ENCODE measurements at places on chromosomes 16 and 17.

DNA sequence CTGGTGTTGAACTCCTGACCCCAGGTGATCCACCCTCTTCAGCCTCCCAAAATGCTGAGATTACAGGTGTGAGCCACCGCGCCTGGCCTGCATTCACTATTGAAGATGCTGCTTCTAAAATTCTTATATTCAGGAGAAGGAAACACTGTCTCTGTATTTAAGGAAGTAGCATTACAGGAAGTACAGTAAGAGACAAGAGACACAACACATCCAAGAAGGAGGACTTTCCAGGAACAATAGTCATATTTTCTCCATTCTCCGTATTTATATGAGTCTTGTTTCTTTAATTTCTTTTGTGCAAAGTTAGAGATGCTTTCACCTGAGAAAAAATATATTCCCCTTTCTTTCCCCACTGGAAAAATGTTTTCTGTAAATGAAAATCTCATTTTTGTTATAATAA, 18.3 kb upstream of the ABCA3 start:
- DNase-seq: no peak

GRCh38 chr17:65978871-65979270, 213.1 kb downstream of the CEP112 start:
- no peak for DNase-seq

DNA sequence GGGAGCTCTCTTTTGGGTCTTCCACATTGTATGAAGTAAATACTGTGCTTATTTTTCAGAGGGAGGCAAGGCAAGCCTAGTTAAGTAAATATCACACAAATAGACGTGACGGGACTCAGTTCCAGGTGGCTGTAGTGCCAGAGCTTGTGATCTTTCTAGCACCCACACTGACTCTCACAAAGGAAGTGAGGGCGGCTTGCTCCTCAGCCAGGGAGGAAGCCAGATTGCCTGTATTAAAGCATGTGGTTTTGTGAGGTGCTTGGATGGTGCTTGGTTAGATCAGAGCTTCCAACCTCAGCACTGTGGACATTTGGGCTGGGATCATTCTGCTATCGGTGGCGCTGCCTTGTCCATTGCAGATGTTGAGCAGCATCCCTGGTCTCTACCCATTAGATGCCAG, 80.1 kb downstream of the VAT1L start:
- no peak for DNase-seq

DNA sequence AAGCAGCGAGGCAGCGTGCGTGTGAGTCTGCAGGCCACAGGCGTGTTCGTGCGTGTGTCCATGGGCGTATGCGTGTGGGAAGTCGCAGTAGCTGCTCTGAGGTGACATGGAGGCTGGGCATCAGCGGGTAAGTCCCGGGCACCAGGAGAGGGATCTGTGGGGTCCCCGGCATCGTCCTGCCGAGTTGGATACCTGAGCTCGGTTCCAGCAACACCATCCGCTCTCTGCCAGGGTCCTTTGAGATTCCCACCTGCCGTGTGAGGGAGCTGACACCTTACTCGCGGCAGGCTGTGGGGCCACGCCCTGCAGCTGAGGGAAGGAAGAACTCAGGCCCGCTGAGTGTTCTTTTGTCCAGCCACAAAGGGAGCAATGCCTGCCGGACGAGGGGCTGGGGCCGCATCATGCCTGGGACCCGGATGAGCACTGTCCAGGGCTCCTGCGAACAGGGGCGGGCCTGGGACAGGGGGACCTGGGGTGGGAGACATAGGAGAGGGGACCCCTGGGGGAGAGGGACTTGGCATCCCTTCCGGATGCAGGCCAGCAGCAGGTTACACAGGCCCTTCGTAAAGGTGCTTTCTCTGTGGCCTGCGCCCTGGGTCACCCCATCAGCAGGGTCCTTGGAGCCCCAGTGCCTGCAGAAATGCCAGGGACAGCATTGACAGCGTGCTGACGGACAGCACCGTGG, 5.0 kb upstream of the SNAI3 start:
- no peak for DNase-seq

GRCh38 chr17:77287432-77288068, 146.8 kb downstream of the SEC14L1 start:
- peak; percentile 84 for DNase-seq

- DNase-seq: no peak
These were observed 179.6 kb downstream of the WSCD1 start for GRCh38 chr17:6249732-6250131.

GRCh38 chr16:51244887-51245657, 94.0 kb upstream of the SALL1 start:
- no peak for DNase-seq

DNA sequence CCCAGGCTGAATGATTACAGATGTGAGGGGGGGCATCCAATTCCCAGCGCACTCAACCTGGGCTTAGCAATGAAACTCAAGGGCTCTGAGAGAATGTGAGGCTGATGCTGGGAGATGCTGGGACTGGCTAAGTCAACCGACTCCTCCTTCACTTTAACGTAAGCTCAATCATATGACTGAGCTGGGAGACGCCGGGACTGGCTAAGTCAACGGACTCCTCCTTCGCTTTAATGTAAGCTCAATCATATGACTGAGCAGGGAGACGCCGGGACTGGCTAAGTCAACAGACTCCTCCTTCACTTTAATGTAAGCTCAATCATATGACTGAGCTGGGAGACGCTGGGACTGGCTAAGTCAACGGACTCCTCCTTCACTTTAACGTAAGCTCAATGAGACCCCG, 179.4 kb downstream of the VPS53 start:
- DNase-seq: no peak

DNA sequence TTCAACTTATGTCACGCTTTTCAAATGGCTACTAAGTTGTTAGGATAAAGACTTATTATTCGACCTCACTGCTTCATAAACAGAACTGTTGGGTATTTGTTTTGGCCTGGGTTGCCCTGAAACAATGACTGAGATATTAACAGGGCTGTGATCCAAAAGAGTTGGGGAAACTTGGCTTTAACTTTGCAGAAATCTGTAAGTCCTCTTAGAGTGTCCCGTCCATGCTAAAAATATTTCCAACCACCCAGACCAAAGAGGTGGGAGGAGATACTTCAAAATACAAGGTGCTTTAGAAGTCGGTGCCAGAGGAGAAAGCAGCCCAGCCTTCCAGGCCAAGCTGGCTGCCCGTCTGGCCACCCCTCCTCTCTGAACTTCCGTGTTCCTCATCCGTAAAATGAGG, 16.1 kb upstream of the SPATA32 start:
- DNase-seq: no peak

DNA sequence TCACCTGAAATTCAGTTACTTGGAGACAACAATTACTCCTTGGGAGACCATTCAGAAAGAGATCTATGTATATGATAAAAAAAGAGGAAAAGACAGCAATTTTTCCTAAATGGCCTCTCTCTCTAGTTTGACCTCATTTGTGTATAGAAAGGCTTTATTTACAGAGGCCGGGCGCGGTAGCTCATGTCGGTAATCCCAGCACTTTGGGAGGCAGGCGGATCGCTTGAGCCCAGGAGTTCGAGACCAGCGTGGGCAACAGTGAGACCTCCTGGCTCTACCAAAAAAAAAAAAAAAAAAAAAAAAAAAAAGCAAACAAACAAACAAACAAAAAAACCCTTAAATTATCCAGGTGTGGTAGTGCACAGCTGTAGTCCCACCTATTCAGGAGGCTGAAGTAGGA, 20.7 kb downstream of the GRB2 start:
- DNase-seq: no peak

DNA sequence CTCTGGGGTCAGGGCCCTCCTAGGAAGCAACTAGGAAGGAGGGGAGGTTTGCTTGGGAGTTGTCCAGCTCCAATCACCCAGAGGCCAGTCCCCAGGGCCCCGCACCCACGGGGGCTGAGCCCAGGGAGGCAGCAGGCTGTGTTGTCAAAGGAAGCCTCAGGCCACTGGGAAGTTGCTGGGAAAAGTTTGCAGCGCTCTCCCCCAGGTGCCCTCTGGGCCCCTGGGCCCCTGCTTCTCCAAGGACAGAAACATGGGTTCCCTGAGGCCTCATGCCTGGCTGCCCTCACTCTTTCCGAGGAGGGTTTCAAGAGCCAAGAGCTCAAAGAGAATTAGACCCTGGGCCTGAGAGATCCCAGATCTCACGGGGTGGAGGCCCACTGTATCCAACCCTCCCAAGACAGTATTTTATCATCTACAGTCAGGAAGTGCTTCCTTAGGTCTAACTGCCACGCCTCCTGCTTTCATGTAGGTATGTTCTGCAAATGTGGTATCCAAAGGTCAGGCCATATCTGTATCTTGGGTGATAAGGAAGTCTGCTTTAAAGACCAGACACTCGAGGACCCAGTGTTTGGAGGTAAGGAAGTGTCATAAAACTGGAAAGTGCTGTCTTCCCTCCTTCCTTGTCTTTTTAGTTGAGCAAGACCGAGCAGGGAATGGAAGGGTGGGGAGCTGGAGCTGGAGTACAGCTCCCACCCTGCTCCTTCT, 44.2 kb upstream of the ZNF423 start:
- DNase-seq: no peak

- no peak for DNase-seq
These were observed 41.4 kb upstream of the CIBAR2 start for GRCh38 chr16:85153656-85154091.

DNA sequence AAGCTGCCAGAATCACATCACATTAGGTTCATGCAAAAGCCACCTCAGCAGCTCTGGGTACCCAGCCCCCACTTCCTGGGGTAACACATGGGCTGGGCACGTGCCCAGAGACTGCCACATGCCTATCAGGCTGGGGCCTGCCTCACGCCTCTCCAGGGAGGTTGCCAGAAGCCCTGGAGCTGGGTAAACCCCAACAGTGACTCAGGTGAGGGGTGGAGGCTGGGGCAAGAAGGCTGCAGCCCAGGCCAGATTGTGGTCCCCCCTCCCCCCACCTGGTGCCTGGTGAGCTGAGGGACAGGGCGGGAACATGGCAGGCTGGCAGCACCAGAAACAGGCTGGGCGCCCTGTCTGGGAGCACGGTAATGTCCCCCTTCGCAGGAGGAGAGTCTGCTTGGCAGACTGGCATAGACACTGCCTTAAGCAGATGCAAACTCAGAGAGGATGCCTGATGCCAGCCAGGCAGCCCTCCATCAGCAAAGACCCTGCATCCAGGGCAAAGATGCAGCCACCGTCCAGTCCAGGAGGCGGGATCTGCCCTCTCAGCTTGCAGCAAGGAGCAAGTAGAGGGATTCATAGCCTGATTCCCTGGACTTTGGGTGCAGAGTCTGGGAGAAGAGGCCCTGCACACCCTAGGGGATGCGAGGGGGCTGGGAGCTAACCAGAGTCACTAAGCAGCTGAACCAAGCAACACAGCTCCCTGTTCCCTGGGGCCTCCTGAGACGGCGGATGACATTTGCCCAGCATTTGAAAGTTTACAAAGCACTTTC, 28.8 kb downstream of the NGFR start:
- peak; percentile 64 for DNase-seq

DNA sequence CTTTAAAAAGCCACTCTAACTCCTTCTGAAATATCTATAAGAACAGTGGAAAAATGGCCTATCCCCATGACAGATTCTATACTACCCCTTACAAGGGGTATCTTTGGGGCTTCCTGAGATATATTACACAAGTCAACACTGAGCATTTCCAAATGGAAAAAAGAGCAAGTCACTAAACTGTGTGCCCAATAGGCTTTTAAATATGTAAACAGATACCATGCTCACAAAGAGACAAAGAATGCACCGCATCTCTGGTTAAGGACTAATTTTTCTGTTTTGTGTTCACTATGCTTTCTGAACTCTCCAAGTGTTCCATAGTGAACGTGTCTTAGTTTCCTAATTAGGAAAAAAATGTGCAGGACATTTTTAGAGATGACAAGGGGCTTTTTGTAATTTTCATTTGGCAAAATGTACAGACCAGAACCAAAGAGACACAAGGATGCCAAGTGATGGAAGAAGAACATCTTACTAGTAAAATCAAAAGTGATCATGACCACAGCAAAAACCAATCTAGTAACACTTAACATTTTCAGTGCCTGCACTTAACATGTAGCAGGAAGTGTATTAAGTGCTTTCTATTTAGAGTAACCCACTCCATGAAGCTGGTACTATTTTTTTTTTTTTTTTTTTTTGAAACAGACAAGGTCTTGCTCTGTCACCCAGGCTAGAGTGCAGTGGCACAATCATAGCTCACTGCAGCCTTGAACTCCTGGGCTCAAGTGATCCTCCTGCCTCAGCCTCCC, 21.5 kb downstream of the MYH11 start:
- no peak for DNase-seq

- DNase-seq: peak; percentile 82
These were observed 4.0 kb upstream of the BAIAP2 start for GRCh38 chr17:81030741-81031565.

GRCh38 chr17:8153525-8153956, 1.3 kb upstream of the PER1 start:
- peak; percentile 99 for DNase-seq

- DNase-seq: peak; percentile 51
These were observed 10.0 kb upstream of the MPRIP start for GRCh38 chr17:17032131-17032692.

GRCh38 chr17:55334881-55335540, 70.3 kb downstream of the HLF start:
- DNase-seq: no peak

GRCh38 chr17:51010173-51010675, 110.4 kb downstream of the SPAG9 start:
- no peak for DNase-seq

DNA sequence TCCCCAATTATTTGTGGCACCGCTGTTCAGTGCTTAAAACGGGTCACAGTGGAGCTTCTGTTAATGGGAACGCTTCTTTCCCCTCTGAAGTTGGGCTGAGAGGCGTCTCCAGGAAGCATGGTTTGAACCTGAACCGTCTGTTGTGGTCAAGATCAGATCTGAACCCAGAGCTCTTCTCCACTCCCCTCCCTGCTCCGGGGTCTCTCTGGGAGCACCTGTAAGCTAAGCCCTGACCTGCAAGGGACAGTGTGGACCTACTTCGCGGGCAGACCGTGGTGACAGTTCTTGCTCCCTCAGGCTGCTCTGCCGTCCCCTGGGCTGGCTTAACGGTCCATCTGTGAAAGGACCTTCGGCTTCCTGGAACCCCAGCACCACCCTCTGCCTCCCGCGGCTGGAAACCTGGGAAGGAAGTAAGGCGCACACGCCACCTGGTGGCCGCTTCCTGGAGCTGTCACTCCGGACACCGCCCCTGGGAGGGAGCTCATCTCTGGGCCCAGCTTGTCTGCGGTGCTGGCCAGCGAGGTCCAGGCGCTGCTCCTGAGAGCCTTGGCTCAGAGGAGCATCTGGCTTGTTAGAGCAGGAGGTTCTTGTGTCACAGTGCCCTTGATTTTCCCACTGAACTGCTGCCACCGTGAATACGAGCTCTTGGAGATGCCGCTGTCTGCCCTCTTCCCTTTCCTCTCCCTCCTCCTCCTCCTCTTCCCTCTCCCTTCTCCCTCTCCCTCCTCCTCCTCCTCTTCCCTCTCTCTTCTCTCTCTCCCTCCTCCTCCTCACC, 518.5 kb upstream of the EEF2KMT start:
- no peak for DNase-seq
